ENCODE measurements at places on chromosomes 12 and 14.

GRCh38 chr12:2924019-2924418 is 33.3 kb downstream of the TULP3 start:
- no peak overlapping the region for H3K27ac ChIP-seq
- DNase-seq, result no peak
- H3K4me1 ChIP-seq, result peaks cover 1% of the 10 kb centered on the region
- H3K4me3 ChIP-seq, result no peak overlapping the region
- H3K36me3 ChIP-seq, result peaks cover 36% of the 10 kb centered on the region

GRCh38 chr12:132740652-132741051 is 21.0 kb downstream of the ANKLE2 start:
- no peak overlapping the region for H3K27ac ChIP-seq
- H3K4me1 ChIP-seq, result no peaks in the 10 kb centered on the region
- no peaks in the 10 kb centered on the region for H3K27me3 ChIP-seq
- peaks cover 77% of the 10 kb centered on the region for H3K36me3 ChIP-seq
- H3K4me3 ChIP-seq, result no peak overlapping the region
- DNase-seq, result no peak

GRCh38 chr12:51914034-51914923 is 7.0 kb downstream of the ACVRL1 start:
- no peaks in the 10 kb centered on the region for H3K27me3 ChIP-seq
- H3K36me3 ChIP-seq, result peaks cover 62% of the 10 kb centered on the region
- H3K4me3 ChIP-seq, result no peak overlapping the region
- no peak overlapping the region for H3K27ac ChIP-seq

DNA sequence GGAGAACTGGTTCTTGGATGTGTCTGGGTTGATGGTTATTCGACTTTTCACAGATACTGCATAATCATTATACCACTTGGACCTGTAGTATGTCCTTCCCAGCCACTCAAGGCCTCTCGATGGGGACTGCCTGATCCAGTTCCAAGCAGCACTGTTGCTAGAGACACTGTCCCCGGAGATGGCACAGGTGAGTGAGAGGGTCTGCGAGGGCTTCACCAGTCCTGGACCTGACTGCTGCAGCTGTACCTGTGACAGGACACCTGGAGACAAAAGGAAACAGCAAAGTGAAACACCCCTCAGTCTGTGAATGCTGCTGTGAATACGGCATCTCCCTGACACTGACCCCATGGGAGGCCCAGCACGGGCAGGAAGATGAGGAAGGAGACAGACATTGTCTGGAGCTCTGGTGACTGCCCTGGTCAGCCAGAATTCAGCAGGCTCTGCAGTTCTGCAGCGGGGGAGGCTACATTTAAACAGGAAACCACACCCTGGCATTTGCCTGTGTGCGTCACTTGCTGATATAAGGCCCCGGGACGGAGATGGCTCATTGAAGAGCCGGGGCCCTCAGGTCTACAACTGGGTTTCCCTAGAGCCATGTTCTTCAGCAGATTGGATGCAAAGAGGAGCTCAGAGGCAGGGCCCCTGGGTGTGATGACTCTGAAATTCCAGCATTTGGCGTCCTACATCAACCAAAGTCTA is 413.6 kb downstream of the TMEM121 start:
- H3K4me3 ChIP-seq, result no peak overlapping the region
- no peaks in the 10 kb centered on the region for H3K36me3 ChIP-seq
- no peak for DNase-seq
- H3K27ac ChIP-seq, result no peak overlapping the region
- no peaks in the 10 kb centered on the region for H3K27me3 ChIP-seq
- no peaks in the 10 kb centered on the region for H3K4me1 ChIP-seq

DNA sequence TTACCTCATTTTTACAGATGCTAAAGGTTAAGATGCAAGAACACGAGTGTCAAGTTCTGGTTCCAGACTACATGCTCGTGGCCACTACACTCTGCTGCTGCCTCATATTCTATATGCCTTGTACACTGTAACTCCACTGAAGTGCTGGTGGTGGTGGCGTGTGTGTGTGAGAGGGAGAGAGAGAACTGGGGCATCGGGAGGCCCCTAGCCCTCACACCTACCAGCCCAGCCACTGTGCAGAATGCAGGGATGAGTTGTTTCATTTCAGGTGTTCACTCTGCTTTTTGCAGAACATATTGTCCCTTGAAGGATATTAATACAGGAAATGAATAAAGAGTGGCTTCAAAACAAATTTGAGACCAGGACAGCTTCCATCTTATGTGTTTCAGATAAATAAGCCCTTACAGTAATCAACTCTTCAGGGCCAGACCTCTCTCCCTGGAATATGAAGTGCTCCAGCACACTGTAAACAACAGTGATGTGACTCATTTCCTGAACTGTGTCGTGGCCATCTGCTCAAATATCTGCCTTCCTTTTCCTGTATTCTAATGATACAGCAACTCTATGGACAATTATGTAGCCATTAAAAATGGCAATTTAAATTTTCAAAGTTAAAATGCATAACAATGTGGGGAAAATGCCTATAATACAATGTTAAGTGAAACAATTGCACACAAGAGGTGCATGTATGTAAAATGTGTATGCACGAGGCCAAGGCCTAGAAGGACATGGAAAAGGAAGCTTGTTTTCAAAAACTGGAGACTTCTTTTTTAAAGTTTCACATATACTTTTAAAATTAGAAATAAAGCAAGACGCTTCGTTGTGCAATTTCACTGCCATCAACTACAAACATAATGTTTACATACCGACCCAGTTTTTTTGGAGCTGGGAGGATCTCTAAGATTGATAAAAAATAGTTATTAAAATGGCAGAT is 215.4 kb downstream of the PELI2 start:
- DNase-seq, result peak; percentile 96
- H3K27me3 ChIP-seq, result no peaks in the 10 kb centered on the region

DNA sequence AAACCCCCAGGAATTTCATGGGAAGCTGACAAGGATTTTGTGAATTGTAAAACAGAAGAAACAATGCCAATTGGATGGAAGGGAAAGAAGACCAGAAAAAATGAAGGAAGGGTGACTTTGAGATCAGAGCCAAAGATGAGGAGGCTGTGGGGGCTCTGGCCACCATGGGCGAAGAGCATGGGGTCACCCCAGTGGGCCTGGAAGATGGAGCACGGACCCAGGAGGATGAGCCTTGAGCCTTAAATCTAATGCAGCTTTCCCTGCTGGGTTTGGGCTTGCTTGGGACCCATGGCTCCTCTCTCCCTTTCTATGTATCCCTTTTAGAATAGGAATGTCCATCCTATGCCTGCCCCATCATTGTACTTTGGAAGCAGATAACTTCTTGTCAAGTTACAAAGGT is 322.2 kb downstream of the TMEM121 start:
- no peak overlapping the region for H3K27ac ChIP-seq
- H3K36me3 ChIP-seq, result no peaks in the 10 kb centered on the region
- DNase-seq, result no peak
- H3K4me3 ChIP-seq, result no peak overlapping the region

All from mesenchymal stem cell (in vitro differentiated cells and primary cell).